ENCODE measurements at places on chromosomes 6 and 20.
A peak's percentile ranks its signal among the peaks of the same experiment; 100 is the strongest.

GRCh38 chr20:64109831-64110391 is 2.5 kb upstream of the NPBWR2 start:
- no peak for DNase-seq

DNA sequence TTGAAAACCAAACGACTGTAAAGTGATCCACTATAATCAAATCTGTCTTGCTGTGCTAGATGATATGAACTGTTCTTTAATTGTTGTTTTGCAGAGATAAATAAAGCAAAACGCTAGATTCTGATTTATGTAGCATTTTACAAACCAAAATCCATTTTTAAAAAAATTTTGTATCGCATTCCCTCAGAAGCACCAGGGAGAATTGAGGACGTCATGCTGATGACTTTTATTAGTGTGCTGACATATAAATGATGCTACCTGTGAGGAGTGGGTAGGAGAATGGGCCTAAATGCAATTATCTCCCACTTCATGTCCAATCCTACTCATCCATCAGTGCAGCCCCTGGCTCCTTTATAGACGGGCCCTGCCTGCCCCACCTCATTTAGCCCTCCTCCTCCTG is 282.4 kb downstream of the PACRG start:
- DNase-seq, result no peak

- DNase-seq, result peak; percentile 58
Measured at GRCh38 chr6:63740709-63741108, 105.1 kb downstream of the PHF3 start.

DNA sequence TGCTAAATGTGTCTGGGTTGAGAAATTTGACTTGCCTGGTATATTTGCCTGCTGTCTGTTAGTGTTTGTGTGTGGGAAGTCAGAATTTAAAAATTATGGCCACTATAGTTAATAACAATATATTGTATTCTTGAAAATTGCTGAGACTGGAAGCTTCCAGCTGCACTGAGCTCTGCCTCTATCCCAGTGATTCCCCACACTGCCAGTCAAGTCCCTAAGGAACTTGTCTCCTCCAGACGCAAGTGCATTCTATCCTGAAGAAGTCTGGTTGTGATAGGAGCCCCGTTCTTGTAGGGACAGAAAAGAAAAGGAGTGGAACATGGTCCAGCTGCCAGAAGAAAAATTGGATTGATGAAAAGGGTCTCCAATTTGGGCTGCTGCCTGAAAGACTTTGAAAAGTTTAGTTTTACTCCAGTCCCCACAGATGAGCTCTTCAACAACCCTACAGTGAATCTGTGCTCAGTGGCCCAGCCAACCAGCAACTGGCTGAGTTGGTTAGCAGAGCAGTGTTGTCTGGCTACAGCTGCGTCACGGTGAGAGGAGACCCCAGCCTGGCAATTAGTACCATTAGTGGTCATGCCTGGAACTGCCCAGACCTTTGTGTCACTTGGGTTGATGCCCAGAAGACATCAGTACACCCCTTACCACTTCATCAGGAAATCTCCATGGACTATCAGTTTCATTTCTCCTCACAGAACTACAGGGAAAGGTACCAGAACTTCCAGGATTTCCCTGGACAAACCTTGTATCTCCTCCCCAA is 183.1 kb upstream of the MCHR2 start:
- peak; percentile 17 for DNase-seq

DNA sequence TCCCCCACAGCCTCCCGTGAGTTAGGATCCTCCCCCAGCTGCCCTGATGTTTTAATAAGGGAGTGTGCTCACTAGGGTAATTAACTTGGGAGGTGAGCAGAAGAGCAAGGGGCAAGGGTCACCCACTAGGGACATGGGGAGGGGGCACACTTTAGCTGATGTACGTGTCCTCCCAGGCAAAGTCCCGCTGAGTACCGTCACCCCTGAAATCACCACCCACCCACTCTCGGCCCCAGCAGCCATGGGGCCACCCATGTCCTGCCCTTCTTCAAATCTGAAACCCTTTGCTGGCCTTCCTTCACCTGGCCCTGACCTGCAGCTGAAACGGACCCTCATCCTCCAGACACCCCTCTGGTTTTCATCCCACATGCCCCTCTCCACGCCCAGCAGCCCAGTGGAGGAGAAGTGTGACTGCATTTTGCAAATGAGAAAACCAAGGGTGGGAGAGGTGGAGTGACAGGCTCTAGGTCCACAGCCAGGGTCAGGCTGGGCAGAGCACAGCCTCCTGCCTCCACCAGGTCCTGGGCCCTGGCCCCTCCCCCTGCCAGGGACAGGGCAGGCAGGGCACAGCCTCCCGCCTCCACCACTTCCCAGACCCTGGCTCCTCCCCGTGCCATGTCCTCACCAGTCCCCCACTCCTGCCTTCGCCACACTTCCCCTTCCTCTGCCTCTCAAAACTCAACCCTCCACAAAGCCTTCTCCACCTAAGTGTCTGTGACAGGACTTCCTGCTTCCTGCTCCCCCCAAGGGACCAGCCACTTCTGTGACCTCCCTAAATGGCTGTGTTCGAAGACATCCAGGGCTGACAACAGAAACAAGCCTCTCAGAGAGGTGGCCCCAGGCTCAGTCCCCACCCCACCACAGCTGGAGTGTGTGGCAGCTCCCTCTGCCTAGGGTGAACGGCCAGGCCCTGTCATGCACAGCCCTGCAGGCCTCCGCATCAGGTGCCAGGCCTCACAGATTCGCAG is 15.1 kb downstream of the ACSS1 start:
- no peak for DNase-seq

DNA sequence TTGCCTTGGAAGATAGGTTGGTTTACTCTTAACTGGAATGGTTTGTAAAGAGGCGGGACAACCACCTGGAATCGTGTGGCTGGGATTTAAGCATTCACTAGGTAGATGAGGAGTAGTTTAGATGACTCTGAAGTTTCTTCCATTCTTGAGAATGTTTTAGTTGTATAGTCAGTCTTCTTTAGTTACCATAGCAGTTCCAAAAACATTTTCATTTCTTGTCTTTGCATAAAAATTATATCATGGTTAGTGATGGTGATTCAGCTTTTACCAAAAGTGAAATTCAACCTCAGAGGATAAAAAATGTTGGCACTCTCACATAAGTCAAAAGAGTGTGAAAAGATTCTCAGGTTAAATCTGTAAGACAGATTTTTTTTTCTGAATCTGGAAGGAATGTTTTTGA is 70.3 kb downstream of the SMAP1 start:
- no peak for DNase-seq

DNA sequence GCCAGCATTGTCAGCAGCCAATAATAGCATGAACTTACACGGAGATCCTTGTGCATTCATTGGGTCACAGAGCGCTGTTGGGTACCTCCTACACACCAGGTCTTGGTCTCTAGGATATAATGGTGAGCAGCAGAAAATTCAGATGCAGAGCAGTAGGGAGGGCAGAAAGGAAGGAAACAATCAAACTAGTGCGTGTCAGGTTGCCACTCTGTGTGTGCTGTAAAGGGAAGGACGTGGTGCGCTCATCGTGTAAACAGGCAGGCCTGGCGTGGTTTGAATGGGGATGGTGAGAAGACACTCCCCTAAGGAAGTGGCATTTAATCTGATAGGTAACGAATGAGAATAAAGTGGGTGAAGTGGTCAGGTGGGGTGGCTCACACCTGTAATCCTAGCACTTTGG is 336.4 kb downstream of the CDH26 start:
- no peak for DNase-seq

GRCh38 chr6:63441266-63441956 is 121.6 kb upstream of the LGSN start:
- peak; percentile 5 for DNase-seq

- no peak for DNase-seq
Measured at GRCh38 chr6:12097791-12098190, 85.7 kb downstream of the HIVEP1 start.

GRCh38 chr6:98039443-98039842 is 756.4 kb upstream of the MMS22L start:
- DNase-seq, result no peak

- DNase-seq, result peak; percentile 53
Measured at GRCh38 chr6:45691426-45691825, 313.7 kb upstream of the SUPT3H start.

DNA sequence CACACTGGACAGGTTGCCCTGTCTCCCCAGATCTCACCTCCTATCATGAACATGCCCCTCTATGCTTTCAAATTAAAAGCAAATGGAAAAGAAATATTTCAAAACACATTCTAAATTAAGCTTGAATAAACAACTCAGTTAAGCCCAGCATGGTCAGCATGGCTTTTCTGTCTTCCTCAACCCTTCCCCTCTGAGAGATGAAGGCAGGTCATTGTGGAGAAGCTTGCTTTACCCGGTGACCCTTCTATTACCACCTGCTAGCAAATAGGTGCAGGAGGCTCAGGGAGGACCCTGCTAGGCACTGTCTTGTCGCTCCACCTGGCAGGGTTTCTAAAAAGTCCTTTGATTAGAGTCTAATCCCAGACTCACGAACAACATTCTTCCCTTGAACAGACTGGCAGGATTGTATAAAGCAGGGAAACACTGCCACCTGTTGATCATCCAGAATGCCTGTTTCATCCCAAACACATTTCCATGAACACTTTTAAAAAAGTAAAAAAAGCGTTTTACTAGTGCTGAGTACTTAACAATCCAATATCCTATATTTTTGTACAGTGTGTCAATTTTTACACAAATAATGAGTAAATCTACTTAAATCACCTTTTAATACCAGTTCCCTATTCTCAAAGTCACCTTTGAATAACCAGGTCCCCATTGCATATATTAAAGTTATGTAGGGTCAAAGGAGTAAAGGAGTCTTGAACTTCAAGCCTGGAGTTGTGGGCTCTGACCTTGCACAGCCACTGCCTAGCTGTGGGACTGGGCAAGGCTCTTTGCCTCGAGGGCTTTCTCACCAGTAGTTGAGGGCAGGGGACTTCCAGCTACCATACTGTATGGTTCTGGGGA is 75.5 kb downstream of the GPR6 start:
- DNase-seq, result peak; percentile 49

DNA sequence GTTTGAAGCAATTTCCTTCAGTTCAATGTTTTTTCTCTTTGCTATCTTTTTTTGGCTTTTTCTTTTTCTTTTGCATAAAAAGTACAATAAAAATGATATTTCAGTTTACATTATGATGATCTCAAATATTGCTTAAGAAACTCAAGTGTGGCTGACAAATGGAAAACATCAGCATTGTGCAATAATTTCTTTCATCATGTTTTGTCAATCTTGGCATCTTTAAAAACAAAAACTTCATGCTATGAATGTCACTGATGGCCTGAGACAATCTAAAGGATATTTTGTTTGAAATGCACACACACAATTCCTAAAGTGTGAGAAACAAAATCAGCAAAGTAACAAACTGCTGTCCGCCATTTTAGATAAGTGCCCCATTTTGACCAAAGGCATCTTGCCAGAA is 13.9 kb upstream of the MTCL3 start:
- no peak for DNase-seq

DNA sequence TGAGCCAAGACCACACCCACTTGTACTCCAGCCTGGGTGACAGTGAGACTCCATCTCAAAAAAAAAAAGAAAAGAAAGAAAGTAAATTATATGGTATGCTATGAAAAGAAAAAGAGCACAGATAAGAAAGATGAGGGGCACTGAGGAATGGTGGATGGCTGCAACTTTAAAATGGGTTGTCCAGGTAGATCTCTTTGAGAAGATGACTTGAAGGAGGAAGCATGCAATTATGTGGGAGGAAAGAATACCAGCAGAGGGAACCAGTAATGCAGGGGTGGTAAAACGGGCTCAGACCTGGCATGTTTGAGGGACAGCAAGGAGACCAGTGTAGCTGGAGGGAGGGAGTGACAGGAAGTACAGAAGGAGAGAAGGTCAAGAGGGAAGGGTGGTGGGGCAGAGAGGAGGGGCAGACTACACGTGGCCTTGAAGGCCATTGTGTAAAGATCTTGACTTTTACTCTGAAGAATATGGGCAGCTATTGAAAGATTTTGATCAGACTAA is 22.3 kb downstream of the LINC00237 start:
- DNase-seq, result no peak

DNA sequence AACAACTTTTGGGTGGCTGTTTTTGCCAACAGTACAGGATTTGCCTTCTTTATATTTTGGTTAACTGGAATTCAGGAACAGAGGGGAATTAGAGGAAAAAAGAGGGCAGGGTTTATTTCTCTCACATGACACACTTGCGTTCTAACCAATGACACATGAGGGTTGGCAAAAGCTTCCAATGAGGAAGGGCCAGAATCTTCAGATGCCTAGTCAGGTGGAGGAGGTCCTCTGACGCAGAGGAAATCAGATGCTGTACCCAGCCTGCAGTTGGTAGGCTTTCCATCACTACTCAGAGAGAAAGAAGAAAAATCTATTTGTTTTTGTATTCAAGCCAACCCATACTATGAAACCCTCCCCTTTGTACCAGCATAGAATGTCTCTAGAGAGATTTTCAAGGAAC is 20.8 kb downstream of the TM9SF4 start:
- DNase-seq, result no peak

- no peak for DNase-seq
Measured at GRCh38 chr6:4773181-4773580, 3.0 kb upstream of the CDYL start.

DNA sequence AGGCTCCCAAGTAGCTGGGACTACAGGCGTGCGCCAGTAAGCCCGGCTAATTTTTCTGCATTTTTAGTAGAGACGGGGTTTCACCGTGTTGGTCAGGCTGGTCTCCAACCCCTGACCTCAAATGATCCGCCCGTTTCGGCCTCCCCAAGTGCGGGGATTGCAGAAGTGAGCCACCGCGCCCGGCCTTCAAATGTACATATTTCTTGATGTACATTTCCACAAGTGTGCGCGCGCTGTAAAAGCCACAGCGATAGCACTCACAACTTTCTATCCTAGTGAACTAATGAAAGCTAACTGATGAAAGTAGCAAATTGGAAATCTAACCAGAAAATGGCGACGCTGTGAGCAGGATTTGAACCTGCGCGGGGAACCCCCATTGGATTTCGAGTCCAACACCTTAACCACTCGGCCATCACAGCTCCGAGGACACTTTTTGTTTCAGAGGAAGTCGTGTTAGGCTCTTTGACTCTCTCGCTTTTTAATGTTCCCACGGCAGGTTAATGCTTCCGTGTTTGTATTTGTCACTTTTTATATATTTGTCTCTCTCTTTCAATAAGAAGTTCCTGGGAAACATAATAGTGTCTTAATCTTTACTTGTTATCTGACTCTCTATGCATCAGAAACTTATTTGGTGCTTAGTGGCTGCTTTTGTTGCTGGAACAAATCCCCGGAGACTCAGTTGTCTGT is 199.4 kb upstream of the ZNF184 start:
- peak; percentile 94 for DNase-seq

- peak; percentile 64 for DNase-seq
Measured at GRCh38 chr6:90098001-90098531, 198.6 kb downstream of the BACH2 start.

DNA sequence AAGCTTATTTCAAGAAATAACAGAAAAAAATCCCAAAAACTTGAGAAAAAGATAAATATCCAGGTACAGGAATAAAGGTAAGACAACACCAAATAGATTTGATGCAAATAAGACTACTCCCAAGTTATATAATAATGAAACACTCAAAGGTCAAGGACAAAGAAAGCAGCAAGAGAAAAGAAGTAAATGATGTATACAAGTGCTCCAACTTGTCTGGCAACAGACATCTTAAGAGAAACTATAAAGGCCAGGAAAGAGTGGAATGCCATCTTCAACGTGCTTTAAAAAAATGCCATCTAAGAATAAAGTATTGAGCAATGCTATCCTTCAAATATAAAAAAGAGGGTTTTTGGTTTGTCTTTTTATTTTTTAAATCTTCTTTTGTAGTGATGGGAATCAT is 54.2 kb downstream of the REV3L start:
- no peak for DNase-seq
